ENCODE measurements at places on chromosomes 12 and 14.

DNA sequence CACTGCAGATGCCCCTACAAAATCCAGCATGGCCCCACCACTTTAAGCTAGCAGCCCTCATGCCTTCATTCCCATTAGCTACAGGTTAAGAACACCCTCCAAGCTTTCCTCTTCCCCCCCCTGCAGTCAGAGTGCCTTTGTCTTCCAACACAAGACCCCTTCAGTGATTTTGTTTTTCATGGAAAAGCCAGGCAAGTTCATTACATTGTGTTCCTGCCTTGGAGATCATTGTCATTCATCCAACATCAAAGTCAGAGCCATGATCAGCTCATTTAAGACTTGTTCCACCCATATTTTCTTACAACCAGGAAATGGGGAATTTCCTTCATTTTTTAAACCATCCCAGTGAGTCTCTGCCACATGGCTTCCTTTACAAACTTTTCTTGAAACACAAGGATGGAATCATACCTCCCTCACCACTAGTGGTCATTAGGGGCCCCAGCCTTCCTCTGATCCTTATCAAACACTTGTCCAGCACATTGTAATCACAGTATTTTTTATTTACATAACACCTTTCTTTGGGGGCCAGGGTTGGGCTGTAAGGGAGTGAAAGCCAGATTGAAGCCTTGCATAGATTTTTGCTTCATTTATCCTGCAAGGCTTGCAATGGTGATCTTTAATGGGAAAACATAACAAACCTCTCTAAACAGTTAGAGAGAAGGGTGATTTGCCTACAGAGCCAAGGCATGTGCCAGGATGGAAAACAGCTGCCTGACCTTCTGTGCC lies 765.3 kb downstream of the MED13L start:
- DNase-seq: no peak

DNA sequence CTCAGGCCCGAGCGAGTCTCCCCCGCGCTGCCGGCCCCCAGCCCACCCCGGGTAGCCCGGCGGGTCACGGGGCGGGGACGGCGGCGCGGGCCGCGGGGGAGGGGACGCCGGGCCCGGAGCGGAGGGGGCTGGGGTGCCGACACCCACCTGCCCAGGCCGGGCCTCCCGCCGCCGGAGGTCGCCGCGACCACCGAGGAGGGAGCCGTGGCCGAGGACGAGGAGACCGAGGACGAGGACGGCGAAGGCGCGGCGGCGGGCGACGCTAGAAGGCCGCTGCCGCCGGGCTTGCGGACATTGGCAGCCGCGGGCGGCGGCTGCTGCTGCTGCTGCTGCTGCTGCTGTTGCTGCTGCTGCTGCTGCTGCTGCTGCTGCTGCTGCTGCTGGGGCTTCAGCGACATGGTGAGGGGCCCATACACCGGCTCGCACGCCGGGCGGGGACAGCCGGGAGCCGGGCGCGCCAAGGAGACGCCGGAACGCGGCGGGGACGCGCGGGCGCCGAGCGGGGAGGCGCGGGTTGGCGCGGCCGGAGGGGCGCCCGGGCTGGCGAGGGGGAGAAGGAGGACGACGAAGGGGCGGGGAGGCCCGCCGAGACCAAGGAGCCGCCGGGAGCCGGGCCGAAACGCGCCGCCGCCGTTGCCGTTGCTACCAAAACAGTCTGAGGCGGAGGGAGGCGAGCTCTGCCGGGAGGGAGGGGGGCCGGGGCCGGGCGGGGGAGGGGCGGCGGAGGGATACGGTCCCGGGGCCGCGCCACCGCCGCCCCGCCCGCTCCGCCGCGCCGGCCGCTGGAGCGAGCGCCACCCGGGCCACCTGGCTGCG lies at the start of gene ATXN2:
ATXN2 (minus strand) TSS at position 679 of the 816 bp plus-strand sequence; CDS start at position 398, 281 bp downstream.
- peak; percentile 75 for DNase-seq

GRCh38 chr14:105933238-105933637 lies 406.9 kb downstream of the TMEM121 start:
- DNase-seq: no peak

- no peak for DNase-seq
These were observed 846.7 kb downstream of the TMEM121 start for GRCh38 chr14:106372870-106373652.

DNA sequence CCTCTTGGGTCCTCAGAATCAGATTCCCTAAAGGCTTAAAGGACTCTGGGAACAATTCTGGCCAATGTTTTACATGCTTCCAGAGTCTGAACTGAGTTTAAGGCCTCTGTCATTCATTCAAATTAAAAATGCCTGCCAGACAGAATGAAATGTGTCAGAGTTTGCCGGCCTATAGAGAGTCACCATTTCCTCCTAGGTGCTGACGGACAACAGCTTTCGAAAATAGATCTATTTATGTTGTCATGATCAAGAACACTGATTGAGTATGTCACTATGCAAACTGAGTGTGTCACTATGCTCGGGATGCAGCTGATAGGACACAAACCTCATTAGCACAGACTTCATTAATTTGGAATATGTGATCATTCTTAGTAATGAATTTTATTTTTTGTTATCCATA lies 151.4 kb upstream of the TMCC3 start:
- DNase-seq: no peak

DNA sequence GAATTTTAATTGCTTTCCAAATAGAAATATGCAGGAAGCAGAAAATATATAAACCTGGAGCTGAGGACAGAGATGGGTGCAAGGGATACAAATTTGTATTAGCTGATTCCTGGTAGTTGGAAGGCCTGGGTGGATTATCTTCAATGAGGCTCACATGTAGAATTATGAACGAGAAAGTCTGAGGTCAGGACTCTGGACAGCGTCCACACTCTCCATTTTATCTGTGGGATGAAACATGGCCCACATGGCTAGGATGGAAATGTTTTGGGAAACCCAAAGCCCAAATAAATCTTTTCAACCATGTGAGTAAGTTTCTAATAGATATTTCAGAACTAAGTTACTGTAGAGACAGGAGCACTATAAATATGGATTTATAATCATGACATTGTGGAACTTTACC lies 256.1 kb downstream of the APAF1 start:
- peak; percentile 51 for DNase-seq

DNA sequence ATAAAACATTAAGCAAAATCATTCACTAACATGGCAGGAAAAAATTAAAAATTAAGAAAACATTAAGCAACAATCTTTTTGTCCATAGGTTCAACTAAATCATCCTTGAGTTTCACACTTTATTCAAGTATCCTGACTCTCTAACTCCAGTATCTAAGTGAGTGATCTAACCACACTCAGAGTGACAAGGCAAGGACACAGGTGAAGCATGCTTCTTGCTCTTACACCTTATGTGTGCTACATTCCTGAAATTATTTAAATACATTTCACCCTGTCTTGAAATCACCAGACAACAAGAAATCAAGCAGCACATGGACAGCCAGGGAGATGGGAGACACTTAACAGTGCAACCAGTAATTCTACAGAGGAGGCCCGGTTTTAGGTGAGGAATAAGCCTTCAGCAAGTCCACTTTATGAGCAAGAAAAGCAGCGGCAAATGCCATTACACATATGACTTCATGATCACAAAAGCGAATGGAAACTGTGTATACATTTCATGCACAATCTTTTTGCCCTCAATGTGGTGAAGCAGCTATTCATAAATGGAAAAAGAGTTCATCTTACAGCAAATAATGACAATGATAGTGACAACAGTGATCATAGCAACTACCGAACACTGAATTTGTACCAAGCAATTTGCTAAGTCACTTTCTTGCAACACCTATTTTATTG lies 37.4 kb downstream of the PHLDA1 start:
- no peak for DNase-seq

GRCh38 chr12:4809449-4810218 lies 89.4 kb downstream of the GALNT8 start:
- DNase-seq: peak; percentile 69

DNA sequence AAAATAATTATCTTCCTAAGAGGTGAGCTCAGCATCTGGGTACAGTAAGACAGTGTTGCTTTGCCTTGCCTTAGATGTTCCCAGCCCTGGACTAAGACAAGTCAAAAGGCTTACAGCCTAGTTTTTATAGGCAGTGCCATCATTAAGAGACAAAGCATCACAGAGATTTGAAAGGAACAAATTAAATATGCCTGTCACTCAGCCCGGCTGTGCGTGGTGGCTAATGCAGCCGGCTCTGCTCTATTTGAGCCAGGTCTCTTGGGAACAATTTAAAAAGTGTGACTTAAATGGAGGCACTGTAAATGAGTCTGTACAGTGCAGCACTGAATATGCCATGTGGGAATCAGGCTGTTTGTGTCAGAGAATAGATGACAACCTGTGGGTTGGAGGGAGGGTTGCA lies 1687.4 kb upstream of the FLRT2 start:
- no peak for DNase-seq

DNA sequence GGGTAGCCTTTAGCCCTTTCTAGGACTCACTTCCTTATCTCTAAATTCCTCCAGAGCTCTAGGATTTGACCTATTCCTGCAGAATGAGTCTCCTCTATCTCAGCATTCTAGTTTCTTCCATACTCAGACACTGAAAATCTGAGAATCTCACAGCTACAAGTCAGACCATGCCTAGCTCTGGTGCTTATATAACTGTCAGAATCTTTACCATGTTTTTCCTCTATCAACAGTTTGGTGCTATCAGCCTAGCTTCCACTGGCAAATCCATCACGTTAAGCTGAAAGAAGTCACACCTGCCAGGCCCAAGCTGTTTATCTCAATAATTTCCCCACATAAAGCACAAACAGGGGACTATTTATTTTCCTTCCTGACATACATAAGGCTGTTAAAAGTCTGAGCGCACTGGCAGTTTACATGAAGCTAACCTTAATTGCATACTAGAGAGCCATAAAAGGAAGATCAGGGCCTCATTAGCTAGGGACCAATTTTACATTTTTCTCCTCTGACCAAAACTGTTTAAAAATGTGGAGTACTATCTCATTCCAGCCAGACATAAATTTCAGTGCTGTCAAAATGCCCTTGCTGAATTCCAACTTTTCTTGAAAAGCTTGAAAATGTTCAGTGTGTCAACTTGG lies 270.5 kb downstream of the C12orf75 start:
- DNase-seq: no peak

DNA sequence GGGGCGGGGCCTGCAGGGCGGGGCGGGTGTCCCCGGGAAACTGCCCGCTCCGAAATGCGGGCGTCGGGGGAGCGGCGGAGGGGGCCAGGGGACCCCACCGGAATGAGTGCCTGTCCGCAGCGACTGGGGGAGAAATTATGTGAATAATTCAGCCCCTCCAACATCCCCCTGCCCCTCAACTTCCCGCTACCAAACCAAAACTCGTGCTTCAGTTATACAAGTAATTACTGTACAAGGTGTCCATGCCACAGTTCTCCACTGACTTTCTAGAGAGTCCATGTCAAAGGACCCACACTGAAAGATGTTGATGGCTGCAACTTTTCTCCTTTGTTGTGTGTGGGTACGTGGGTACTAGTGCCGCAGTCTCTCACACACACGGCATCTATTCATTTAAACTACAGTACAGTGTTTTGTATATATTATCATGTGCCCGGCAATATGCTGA lies 414 bp upstream of the CDK17 start:
- DNase-seq: no peak

Data from nephron progenitor cell (in vitro differentiated cells).